ENCODE measurements at places on chromosomes 5 and 9.

DNA sequence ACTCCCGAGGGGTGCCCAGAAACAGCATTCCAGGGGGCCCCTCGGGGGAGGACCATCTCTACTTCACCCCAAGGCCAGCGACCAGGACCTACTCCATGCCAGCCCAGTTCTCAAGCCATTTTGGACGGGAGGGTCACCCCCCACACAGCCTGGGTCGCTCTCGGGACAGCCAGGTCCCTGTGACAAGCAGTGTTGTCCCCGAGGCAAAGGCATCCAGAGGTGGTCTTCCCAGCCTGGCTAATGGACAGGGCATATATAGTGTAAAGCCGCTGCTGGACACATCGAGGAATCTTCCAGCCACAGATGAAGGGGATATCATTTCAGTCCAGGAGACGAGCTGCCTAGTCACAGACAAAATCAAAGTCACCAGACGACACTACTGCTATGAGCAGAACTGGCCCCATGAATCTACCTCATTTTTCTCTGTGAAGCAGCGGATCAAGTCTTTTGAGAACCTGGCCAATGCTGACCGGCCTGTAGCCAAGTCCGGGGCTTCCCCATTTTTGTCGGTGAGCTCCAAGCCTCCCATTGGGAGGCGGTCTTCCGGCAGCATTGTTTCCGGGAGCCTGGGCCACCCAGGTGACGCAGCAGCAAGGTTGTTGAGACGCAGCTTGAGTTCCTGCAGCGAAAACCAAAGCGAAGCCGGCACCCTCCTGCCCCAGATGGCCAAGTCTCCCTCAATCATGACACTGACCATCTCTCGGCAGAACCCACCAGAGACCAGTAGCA, 83.9 kb downstream of the GOLPH3 start:
- no peak for DNase-seq

DNA sequence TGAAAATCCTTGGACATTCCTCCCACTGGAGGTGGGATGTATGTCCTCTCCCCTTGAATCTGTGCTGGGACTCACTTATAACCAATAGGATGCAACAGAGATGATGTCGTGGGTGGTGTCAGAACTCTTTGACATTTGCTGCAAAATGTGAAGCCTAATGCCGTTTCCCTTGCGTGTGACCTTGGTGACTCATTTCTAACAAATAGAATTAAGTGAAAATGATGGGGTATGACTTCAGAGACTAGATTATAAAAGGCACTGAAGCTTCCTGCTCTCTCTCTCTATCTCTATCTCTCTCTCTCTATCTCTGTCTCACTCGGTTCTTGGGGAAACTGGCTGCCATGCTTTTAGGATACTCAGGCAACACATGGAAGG, 126.1 kb upstream of the STC2 start:
- DNase-seq, result no peak

DNA sequence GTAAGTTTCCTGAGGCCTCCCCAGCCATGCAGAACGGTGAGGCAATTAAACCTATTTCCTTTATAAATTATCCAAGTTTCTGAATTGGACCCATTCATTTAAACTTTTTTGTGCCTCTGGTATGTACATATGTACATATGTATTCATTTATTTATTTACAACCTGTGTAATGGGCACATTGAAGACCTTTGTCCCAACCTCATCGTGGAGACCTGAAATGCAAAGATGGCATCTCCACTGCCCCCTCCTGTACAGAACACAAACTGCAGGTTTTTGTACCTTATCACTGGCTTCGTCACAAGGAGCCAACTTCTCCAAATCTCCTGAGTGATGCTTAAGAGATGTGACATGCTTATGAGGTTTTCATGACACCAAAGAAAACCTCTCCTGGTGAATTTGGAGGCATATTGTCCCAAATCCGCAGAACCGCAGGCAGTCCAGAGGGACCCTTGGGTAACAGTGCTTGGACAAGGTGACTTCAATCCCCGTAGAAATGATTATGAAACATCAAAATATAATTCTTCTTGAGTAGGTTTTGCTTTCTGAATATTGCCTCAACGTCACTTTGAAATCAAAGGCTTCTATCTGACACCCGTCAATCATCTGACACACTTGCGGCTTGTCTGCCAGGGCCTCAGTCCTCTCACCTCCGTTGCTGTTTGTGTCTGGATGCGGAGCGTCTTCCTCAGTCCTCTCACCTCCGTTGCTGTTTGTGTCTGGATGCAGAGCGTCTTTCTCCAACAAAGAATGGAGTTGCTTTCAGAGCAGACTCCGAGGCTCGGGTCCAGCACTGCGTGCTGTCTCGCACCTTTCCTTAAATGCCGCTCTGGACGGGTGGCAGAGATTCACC, 135.0 kb upstream of the IRX4 start:
- peak; percentile 17 for DNase-seq

GRCh38 chr5:96004087-96004486, 42.4 kb upstream of the ELL2 start:
- DNase-seq, result no peak

- no peak for DNase-seq
Measured at GRCh38 chr9:5580650-5581049, 48.3 kb upstream of the RIC1 start.

- DNase-seq, result no peak
Measured at GRCh38 chr9:105194234-105194633, 50.2 kb upstream of the SLC44A1 start.

- no peak for DNase-seq
Measured at GRCh38 chr9:127570533-127571111, 41.5 kb upstream of the STXBP1 start.

GRCh38 chr9:98775831-98776441, 20.4 kb downstream of the ANKS6 start:
- peak; percentile 17 for DNase-seq

DNA sequence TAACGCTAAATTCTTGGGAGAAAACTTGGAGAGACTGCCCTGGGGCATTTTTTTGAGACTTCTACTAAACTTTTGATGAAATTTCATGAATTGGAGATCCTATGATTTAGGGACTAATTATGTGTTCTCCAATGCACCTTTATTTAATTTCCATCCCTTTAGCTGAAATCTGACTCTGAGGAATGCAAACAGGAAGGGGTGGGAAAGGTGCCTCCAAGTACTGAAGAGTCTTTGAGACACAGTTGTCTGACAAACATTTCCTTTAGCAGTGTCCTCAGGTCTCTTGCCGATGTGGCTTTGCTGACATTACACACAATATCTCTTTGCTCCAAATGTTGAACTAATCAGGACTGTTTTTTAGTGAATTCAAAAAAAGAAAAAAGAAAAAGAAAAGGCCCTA, 76.9 kb downstream of the LIX1 start:
- DNase-seq, result no peak
